ENCODE measurements at places on chromosomes 2 and 18.

DNA sequence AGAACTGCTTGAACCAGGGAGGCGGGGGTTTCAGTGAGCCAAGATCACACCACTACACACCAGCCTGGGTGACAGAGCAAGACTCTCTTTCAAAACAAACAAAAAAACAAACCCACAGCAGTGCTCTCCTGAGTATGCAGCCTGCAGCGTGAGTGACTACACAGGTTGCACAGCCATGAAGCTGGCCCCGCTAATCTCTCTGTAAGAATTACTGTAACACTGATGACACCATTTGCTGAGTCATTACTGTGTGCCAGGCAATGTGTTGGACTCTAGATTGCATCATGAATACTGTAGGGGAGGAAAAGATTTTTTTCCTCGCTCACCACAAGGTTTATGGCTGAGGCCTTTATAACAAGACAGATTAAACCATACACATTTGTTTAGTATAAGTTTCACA lies 118.6 kb upstream of the ATP8B1 start:
- no peak for DNase-seq

GRCh38 chr2:108640731-108641130 lies 78.6 kb upstream of the RANBP2 start:
- DNase-seq = no peak

DNA sequence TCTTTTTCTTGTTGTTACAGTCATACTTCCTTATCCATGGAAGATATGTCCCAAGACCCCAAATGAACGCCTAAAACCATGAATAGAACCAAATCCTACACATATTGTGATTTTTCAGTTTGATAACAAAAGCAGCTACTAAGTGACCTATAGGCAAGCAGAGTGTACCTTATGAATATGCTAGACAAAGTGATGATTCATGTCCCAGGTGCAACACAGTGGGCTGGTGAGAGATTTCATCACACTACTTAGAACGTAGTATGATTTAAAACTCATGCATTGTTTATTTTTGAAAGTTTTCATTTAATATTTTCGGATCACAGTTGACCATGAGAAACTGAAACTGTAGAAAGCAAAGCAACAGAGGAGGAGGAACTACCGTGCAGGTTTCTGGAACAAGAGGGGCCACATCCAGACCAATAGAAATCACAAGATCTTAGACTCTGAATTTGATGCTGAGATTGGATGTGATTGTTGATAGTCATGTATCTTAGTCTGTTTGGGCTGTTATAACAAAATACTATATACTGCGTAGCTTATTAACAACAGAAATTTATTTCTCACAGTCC lies 470.8 kb upstream of the VRK2 start:
- DNase-seq = no peak

- DNase-seq = no peak
These were observed 196.4 kb downstream of the HRH4 start for GRCh38 chr18:24656551-24657443.

- DNase-seq = no peak
These were observed 1.5 kb downstream of the EFR3B start for GRCh38 chr2:25043241-25043867.
